ENCODE measurements at places on chromosomes 12 and 14.

GRCh38 chr12:13148485-13148847, 45.0 kb upstream of the GSG1 start:
- DNase-seq: no peak

DNA sequence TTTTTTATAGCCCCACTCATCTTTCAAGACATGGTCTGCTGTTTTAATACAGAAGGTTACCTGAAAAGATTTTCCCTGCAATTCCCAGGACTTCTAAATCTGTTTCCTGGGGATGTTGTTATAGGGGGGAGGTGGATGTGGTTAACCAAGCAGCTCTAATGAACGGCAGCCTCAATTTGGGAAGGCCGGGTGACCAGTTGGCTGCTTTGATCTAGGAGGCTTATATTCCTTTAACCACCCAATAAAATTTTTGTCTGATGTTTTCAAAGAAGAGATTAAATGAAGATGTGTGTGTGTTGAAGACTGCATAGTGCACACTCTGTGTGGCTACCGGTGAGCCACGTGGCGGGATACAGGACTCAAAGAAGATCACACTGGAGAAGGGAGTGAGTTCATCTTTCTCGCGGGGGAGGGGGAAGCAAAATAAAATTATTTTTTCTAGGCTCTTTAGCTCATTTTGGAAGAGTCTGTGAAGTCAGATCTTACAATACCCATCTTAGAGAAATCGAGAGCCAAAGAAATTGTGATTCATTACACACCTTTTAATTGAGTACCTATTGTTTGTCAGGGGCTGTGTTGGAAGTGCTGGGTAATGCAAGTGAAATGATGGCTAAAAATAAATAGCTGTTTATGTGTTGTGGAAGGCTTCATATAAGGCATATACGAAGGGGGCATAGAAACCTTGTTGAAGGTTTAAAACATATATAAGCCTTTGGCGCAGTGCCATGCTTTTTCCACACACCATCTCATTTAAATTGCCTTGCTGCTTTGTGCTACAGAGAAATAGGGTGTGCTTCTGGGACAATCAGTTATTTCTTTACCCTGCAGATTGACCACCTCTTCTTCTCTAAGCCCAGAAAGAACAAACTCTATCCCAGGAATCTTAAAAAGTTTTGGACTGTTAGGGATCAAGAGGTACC, 18.5 kb downstream of the ELK3 start:
- no peak for DNase-seq

DNA sequence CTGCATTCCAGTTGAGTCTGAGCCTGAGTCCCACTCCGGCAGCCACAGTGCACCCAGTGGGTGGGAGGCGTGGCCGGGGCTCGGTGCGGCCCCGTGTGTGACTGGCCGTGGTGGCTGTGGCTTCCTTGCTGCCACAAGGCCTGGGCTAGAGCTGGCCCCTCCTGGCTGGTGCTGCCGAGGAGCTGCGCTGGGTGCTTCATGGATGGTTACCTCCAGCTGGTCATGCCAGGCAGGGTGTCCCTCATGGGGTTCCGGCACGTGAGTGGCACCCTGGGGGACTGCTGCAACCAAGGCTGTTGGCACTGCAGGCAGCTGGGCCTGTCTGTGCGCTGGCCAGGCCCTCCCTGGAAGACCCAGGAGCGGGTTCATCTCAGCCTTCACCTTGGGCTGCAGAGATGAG, 62.7 kb downstream of the KIF26A start:
- no peak for DNase-seq

DNA sequence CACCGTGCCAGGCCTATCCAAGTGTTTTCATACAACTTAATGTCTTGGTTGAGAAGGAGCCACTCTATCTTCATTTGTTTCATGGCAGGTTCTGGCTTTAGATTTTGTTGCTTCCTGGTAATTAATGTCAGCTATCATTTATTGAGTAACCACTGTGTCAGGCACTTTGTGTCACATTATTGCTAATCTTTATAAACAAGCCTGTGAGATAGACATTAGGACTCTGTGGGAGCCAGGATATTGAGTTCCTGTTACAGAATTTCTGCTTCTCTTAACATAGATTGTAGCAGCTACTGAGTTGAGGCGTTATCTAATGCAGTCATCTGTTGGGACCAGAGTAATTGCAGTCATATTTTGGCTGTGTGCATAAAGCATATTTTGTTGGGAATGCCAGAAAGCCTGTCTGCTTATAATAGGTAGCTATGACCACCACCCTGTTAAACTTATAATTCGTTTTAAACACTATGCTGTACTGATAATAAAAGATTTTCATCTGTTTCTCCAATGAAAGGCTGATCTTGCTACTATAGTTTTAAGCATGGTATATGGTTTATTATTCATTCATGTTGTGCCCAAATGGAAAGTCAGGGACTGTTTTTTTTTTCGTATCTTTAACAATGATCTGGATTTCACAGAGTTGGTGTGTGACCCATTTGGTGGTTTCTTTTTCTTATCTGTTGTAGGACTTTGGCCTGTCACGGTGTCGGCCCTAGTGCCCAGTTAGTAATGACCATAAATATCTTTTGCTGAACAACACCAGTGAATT, 432.6 kb downstream of the PCNX1 start:
- no peak for DNase-seq

DNA sequence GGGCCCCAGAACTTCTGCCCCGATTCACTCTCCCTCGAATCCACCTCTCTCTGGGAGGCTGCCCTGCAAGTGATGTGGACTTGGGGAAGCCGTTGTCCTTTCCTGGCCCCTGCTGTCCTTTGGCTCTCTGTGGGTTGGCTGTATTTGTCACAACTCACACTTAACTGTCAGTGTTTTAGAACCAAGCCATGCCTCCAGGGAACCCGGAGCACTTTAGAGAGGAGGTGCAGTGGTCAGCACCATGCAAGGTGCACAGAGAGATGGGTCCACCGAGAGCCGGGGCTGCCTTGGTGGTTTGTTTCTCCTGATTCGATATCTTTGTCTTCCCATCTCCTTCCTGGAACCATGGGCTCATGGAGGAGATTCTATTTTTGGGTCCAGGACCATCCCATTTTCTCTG, 129.5 kb upstream of the RTL1 start:
- no peak for DNase-seq

DNA sequence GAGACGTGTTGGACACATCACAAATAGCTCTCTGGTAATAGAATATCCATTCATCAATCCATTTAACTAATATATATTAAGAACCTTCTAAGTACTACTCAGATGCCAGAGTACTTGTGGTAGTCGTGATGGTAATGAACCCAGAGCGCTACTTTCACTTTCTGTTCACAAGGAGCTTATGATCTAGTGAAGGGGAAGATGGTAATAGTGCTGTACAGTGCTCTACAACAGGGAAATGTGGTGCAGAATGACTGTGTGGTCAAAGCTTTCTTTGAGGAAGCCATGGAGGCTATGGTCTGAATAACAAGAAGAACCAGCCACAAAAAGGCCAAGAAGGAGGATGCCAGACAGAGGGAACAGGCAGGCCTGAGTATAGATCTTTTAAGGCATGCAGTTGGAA, 212.0 kb downstream of the PTPRO start:
- no peak for DNase-seq

DNA sequence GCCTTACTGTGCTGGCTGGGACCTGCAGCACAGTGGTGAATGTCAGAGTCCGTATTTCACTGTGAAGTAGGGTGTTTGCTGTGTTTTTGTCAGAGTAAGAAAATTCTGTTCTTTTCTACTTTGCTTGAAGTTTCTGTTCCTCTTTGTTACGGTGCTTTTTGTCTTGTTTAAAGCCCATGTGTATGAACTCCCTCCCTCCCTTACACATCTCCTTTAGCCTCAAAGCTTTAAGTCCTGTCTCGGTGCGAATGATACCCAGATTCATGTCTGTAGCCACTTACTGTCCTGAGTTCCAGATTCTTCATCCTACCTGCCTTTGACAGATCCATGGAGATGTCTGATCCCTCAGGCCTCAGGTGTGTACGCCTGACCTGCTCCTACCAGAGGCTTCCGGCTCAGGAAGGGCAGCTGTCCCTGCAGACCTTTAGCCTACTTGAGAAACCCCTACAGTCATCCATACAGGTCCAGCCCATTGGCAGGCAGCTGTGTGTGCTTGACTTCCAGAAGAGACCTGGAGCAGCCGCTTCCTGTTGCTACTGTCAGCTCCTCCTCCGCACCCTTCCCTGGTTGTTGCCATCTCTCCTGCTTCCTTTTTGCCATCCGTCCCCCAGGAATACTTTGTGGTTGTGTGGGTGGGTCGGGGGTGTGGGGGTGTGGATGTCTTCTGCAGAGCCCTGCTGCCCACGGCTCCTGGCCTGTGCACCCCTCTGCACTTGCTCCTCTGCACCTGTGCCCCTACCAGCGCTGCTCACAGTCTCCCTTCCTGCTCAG, 72.9 kb downstream of the DDX51 start:
- DNase-seq: no peak

DNA sequence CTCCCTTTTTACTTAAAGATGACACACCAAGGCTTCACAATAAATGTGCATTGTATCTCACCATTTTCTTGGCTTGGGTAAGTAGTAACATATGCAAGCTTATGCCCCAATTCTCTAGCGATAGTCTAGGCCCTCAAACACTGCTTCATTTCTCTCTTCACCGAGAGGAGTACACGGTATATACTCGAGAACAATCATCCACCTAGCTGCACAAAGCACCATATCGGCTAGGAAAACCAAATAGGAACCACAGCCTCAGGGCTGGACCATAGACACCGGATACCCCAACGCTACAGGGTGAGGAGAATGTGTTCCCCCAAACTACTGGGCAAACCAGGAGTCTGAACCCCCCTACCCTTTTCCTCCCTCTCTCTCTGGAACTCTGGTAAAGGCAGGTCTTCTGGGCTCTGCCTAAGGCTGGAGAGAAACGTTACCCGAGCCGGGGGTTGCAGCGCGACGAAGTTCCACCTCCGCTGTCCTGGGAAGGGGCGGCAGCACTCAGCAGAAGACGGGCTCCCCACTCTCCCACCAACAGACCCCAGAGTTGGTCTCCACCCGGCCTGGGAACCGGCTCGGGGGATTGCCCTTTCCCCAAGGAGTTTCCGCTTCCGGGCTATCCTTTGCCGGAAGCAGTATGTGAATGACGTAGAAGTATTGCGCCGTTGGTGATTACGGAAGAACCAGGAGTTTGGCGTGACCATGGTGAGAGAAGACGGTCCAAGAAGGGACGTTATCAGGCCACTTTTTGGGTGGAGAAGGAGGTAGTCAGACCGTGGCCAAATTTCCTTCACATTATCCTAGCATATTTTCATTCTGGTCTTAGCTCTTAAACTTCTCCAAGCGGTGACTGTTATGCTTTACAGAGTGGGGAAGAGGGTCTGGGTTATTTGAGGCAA, at the start of the genes AREL1 and FCF1:
Gene AREL1, minus strand, starts transcription at position 582 of the 896 bp plus-strand sequence. CDS start 27,465 bp downstream, outside the sequence.
Gene FCF1, plus strand, starts transcription at position 646 of the 896 bp plus-strand sequence. Its CDS starts 54 bp downstream, at position 700.
- DNase-seq: peak; percentile 61

DNA sequence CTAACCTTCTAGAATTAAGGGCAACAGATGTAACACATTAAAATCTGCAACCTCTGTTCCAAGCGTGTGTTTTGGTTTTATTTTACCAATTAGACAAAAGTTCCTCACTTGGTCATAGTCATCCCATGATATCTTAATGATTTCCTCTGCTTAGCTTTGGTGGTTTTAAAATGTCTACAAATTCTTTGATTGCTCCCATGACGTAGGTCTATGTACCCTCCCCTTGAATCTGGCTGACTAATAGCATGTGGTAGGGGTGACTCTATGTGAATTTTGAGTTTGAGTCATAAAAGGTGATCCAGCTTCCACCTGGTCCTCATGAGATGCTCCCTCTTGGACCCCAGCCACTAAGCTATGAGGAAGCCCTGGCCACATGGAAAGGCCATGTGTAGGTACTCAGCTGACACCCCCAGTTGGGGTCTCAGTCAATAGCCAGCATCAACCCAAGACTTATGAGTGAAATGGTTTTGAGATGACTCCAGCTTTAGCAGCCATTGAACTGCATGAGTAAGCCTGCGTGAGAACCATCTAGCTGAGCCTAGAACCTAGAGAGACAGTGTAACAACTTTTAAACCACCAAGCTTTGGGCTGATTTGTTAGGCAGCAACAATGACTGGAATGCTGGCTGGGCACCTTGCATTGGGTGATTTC, 247.1 kb downstream of the MSRB3 start:
- no peak for DNase-seq
